ENCODE measurements at places on chromosomes 2 and 18. TPM values are rescaled to one million over a fixed set of nuclear protein-coding genes. Genes with fewer than 3 reads are reported as not detected.

Gene ACMSD
- not detected for total RNA-seq

Gene CNTNAP5
- total RNA-seq: not detected

Gene NRP2
- total RNA-seq: 2.5 TPM

Gene KIAA2012
- not detected for total RNA-seq

Gene C1QL2
- total RNA-seq: not detected

Gene CFC1B
- total RNA-seq: not detected

Gene B3GNT7
- not detected for total RNA-seq

Gene IGFBP5
- 106 TPM for total RNA-seq

Gene CRYBA2
- total RNA-seq: not detected

Gene FTCDNL1
- 1.8 TPM for total RNA-seq
